ENCODE measurements at places on chromosomes 7 and 10.

GRCh38 chr7:107891636-107892366 lies 818 bp downstream of the DLD start:
- no peak for DNase-seq

- no peak for DNase-seq
Observed at GRCh38 chr10:113131613-113132261, 181.7 kb downstream of the TCF7L2 start.

DNA sequence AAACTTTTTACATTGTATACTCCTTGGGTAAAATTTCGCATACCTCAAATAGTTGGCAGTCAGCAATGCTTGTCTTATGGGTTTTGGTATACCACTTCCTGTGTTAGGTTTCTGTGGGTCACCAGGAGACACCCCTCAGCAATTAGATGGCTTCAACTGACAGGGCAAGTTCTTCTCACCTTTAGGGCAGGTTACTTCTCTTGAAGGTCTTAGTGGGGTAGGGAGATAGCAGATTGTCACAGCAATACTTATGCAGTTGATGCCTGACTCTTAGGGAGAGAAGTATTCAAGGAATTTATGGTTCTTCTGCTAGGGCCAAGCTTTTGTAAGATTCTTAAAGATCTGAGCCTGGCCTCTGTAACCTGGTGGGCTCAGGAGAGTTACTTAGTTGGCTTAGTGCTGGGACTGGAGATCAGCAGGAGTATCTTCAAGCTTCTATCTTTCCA lies 42.9 kb downstream of the MKLN1 start:
- DNase-seq: no peak

DNA sequence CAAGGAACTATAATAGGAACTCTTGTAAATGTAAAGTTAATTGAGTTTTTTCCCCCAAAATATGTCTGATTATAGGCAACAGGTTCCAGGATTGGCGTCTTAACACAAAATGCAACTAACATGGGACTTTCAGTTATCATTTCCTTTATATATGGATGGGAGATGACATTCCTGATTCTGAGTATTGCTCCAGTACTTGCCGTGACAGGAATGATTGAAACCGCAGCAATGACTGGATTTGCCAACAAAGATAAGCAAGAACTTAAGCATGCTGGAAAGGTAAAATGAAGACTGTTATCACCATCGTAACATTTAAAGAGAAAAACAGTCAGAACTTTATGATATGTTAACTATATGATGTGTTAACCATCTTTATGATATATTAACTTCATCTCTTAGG lies 63.7 kb downstream of the SP8 start:
- no peak for DNase-seq

DNA sequence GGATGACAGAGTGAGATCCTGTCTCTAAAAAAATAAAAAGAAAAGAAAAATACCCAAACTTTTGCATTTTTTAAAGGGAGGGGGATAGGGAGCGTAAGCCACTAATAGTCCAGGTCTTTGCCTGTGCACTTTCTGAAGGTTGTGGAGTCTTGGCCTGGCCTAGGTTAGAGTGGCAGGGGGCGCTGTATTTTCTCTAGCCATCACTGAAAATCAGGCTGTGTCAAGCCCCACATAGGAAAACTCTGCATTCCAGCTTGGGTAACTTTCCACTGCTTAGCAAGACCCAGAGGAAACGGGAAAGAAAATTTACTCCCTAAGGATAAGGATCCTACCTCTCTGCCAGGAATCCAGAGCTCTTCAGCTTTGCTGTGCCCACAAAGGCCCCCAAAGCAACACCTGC lies 10.5 kb upstream of the PAX4 start:
- DNase-seq: no peak

GRCh38 chr7:28847176-28847575 lies 111.0 kb downstream of the TRIL start:
- DNase-seq: no peak

DNA sequence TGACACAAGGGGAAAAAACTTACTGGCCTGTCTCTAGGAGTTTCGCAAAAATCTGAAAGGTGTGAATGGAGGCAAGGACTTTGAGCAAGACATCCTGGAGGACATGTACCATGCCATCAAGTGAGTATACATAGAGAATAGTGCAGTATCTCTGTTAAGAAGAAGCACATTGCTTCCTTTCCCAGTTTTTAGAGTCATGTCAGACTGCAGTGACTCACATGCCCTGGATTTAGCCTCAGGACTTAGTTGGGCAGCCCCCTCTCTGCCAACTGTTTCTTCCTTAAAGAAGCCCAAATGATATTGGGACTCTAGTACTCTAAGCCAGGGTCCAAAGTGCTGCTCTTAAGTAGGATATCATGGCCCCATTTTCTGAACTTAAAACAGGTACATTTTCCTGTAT lies 28.1 kb upstream of the NFKB2 start:
- no peak for DNase-seq

DNA sequence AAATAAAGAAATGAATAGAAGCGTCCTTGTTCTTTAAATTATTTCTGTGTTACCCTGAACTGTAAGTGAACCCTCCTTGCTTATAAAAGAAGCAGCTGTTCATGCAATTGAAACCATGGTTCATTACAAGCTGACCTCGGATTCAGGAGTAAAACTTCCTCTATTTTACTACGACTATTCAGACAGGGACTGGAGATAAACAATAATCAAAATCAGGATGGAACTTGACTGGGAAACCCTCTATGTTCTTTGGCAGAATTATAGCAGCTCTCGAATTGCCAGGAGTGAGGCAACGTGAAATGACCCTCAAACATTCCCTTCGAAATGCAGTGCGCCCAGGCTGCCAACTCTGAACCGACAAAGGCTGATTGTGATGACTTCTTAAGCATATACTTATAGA lies 172.1 kb downstream of the CYP26A1 start:
- no peak for DNase-seq

DNA sequence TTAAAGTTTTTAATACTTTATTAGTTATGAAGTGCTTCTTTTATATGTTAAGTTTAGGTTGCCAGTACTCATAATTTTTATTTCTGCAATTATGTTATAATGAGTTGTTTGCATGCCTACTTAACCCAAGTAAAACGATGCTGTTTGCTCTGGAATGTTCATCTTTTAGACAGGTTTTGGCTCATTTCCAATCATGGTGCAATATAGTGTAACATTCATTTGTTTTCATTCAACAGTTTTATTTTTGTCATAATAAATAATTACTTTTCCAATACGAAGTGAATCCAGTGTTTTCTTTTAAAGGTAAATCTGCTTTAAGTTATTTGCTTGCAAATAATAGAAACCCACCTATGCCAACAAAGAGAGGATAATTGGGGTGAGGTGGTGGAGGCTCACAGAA lies 22.1 kb downstream of the ARL5B start:
- no peak for DNase-seq

DNA sequence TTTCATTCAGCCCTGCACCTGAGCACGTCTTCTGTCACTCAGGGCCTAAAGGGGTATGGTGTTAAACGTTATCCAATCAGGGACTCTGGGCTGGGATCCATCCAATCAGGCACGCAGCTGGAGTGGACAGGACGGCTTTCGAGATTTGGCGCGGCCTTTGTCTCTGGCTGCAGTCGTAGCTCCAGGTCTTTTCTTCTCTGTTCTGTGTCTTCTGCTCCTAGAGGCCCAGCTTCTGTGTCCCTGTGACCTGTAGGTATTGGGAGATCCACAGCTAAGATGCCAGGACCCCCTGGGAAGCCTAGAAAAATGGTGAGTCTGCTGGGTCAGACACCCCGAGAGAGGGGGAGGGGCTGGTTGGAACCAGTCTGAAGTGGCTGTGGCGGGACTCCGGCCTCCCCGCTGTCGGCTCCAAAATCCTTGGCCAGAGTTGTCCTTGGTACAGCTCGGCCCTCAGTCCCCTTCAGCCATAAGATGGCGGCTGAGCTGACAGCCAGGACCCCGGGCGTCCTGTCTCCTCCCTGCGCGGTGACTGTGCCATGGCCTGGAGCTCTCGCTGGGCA lies 11.7 kb upstream of the ZNF680 start:
- DNase-seq: no peak

DNA sequence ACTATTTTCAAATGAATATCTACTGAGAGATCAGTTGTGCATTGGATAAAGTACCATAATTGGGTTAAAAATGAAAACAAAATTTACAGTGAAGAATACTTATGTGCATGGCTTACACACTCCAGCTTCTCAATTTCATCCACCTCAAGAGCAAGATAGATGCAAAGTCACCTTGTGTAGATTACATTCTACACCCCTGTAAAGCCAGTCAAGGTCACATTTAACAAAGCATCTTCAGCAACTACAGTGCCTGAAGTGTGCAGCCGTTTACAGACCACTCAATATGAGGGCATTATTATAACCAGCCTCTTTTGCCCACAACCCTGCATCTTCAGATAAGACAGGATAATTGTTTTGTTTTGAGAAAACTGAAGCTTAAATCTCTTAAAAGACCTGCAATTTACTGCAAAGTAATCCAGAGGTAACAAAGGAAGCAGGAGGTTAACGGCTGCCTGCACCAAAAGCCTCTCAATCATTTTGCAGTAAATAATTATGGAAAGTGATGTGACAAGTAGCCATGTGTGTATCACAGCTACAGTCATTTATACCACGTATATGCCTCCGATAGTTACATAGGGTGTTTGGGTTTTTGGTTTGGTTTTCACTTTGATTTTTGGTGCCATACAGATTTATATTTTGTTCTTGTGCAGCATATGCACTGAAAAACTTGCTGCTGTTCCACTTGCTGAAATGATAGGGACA lies 4.9 kb downstream of the PURB start:
- no peak for DNase-seq

GRCh38 chr7:124856299-124856888 lies 73.2 kb downstream of the POT1 start:
- peak; percentile 16 for DNase-seq

DNA sequence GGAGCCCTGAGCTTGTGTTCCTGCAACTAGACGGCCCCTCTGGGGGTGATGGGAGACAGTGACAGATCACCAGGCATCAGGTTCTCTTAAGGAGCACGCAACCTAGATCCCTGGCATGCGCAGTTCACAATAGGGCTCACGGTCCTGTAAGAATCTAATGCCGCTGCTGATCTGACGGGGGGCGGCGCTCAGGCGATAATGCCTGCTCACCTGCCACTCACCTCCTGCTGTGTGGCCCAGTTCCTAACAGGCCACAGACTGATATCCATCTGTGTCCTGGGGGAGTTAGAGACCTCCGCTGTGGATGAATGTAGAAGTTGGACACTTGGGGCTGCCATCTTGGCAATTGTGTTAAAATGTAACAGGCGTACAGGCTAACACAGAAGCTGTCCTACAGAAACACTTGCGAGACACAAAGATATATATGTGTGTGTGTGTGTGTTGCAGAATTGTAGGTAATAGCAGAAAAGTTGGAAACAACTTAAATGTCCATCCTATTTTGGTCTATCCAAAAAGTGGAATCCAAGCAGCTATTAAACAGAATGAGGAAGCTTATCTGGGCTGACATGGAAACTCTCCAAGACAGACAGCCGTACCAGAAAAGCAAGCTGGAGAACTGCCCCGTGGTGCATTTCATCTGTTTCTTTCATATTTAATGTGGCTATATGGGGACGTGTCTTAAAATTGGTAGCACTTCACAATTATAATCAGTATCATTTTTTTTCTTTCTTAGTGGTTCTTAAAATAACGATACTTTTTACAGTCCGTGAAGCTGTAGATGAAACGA lies 82.8 kb downstream of the MKI67 start:
- no peak for DNase-seq

DNA sequence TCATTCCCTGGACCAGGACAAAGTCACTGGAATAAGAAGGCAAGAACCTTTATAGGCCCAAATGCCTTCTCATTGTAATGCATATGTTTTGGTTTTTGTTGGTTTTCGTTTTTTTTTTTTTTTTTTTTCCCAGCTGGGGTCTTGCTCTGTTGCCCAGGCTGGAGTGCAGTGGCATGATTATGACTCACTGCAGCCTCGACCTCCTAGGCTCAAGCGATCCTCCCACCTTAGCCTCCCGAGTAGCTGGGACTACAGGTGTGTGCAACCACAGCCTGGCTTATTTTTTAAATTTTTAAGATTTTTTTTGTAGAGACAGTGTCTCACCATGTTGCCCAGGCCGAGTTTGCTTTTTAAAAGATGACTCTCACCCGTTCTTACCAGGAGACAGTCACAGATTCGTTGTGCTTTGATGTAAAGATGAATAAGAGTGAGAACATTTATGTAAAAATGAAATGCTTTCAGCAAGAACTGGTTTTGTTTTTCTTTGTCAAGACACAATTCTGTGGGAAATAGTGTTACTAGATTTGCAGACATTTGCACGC lies 7.6 kb downstream of the IQCE start:
- no peak for DNase-seq

GRCh38 chr7:82549616-82550285 lies 106.2 kb upstream of the CACNA2D1 start:
- DNase-seq: no peak

DNA sequence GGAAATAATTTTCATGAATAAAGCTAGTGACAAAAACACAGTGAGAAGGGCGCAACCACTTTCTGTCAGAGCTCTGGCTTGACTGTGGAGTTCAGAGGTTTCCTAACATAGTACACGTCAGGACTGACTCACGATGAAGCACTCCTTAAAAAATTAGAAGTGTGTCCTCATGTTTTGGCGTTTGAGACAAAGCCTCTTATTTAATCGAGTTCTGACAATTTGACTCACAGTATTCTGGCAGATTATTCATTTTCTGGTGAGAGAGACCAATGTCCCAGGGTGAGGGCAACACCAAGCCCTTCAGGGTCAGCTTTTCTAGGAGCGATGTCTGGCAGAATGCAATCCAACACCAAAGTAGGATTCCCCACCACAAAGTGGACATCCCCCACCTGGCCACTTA lies 108.7 kb downstream of the DIP2C start:
- no peak for DNase-seq

- DNase-seq: no peak
Observed at GRCh38 chr10:6052247-6053221, 9.6 kb downstream of the IL2RA start.

DNA sequence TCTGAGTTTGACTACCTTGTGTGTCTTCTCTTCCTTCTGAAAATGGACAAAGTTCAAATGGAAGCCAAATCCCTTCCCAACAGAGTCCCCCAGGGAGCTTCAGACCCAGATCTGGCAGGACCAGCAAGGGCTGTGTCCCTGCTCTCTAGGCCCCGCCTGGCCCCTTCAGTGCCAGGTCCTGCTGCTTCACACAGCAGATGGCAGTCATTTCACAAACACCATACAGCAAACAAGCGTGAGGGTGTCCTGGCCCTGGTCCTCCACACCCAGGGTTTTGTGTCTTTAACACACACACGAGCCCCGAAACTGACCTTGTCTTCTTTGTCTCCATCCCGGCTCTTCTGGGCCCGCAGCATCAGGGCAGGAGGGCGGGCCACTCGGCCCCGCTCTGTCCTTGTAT lies 145.0 kb downstream of the TCERG1L start:
- DNase-seq: no peak

GRCh38 chr7:46192271-46192670 lies 271.2 kb upstream of the IGFBP3 start:
- DNase-seq: no peak

DNA sequence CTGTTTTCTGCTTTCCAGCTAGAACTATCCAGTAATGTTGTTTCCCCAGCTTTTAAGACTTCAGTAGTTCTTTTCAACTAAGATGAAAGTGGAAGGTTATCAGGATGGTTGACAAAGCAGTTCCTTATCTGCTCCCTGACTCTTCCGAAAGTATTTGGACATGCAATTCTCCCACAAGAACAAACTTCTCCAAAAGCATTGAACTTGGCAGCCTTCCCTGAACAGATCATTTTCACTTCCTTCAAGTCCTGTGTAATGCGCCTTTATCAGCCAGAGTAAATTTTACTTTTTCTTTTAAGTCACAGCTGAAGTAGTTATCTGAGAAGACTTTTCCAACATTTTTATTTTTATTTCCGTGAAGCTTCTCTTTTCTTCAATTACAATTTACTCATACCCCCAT lies 39.7 kb downstream of the CDC14C start:
- no peak for DNase-seq

GRCh38 chr7:54465095-54465494 lies 77.1 kb upstream of the VSTM2A start:
- no peak for DNase-seq

All from NCI-H1417 (cell line).